ENCODE measurements at places on chromosomes 12 and 14.
A peak's percentile ranks its signal among the peaks of the same experiment; 100 is the strongest.

GRCh38 chr12:110743571-110744093 lies 941 bp upstream of the PPP1CC start:
- no peak for DNase-seq

GRCh38 chr12:5242440-5242839 lies 189.5 kb upstream of the NTF3 start:
- no peak for DNase-seq

GRCh38 chr12:121939186-121939585 lies 20.8 kb downstream of the CFAP251 start:
- DNase-seq: no peak

DNA sequence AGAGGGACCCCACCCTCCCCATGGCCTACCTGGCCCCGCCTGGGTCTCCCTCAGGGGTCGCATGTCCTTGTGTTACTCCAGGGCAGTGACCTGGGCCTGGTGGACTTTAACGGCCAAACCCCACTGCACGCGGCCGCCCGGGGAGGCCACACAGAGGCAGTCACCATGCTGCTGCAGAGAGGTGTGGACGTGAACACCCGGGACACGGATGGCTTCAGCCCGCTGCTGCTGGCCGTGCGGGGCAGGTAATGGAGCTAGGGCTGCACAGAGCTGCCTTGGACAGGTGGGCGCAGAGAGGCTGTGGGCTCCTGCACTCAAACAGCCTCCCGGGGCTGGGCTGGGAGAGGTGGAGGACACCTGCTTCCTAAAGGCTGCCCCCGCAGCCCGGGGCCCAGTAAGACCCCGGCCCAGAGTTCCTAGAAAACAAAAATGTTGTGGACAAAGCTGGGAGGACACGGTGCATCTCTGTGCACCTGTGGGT lies 21.6 kb downstream of the ASPG start:
- peak; percentile 2 for DNase-seq

GRCh38 chr12:121697093-121697698 lies 15.4 kb upstream of the TMEM120B start:
- DNase-seq: no peak

All from T-helper 2 cell (primary cell).